ENCODE measurements at places on chromosomes 6 and 20.

- no peak for DNase-seq
Measured at GRCh38 chr20:50885781-50886180, 45.5 kb downstream of the ADNP start.

DNA sequence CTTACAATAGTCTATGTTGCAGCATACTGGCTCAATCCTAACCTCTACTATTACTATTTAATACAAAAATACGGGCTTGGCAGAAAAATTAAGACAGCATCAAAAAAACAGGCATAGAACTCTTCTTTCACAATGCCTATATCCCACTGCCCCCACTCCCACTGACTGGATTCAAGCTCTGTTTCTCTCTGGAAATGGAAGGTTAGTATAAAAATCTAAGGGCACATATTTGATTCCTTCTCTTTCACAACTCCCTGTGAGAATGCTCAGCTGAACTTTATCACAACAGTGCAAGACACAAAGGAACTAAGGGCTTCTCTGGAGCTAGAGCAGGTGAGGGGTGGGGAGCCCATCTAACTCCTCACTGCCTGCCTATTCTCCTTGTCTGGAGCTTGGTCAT is 258.4 kb upstream of the FAM83B start:
- no peak for DNase-seq

GRCh38 chr6:113860181-113860955 is 3.2 kb downstream of the MARCKS start:
- no peak for DNase-seq

GRCh38 chr6:87714093-87714842 is 12.2 kb upstream of the AKIRIN2 start:
- no peak for DNase-seq

DNA sequence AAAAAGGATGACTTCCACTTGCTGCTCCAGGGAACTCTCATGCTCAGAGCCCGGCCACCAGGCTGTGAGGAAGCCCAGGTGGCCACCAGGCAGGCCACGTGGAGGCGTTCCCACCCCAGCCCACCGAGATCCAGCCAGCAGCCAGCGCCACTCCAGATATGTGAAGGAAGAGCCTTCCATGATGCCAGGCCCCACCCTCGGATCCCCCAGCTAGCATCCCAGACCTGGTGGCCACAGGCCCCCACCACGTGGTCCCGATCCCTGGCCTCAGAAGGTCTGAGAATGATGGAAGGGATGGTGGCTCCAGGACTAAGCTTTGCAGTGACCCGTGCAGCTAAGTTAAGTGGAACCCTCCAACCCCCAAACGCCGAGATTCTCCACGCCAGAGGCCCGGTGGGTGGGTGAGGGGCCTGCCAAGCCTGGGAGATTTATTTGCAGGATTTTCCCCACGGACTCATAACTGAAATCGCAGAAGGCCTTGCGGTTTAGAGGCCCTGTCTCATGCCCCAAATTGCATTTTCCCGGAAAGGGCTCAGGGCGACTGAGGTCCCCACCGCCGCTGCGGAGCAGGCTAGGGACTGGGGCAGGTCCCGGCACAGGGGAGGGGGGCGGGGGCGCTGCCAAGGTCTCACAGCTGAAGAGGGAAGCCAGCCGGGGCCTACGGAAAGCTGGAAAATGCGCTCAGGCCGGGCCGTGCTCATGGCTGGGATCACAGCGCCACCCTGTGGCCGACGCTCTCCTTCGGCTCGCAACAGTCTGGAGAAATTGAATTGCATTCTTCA is 31.1 kb upstream of the CST7 start:
- DNase-seq, result peak; percentile 22

GRCh38 chr6:5305968-5306626 is 44.8 kb downstream of the FARS2 start:
- DNase-seq, result no peak

- DNase-seq, result no peak
Measured at GRCh38 chr6:25302677-25303128, 23.5 kb downstream of the CARMIL1 start.

DNA sequence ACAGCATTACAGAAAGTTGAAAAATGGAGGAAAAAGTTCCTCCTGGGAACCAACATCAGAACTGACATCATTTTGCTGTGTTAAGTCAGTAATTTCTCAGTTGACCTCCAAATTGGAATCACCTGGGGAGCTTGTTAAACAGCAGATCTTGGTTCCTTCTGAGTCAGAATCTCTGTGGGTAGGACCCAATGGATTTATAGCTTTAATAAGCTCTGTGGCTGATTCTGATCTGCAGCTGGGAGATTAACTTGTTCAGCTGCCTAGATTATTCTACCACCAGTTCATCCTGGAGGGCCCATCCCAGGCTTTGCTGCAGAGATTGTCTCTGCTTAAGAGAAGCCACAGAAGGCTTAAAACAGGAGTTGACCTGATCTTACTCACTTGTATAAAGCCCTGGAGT is 90.7 kb upstream of the POPDC3 start:
- no peak for DNase-seq
